Calu3 (cell line): ENCODE measurements at places on chromosomes 12 and 14. TPM values are rescaled to one million over a fixed set of nuclear protein-coding genes. Genes with fewer than 3 reads are reported as not detected.

DNA sequence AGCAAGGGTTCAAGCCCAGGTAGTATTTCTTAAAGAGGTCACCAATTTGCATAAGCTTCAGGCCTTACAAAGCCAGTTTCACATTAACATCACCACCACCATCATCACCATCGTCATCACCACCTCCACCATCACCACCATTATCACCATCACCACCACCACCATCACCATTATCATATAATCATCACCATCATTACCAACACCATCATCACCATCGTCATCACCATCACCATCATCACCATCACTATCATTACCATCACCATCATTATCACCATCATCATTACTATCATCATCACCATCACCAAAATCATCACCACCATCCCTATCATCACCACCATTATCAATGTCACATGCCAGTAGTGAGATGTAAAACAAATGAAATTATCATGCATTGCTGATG, 50.4 kb upstream of the RIMBP2 start:
- H3K4me3 ChIP-seq, result no peak overlapping the region
- DNase-seq, result no peak
- no peak overlapping the region for H3K27ac ChIP-seq

DNA sequence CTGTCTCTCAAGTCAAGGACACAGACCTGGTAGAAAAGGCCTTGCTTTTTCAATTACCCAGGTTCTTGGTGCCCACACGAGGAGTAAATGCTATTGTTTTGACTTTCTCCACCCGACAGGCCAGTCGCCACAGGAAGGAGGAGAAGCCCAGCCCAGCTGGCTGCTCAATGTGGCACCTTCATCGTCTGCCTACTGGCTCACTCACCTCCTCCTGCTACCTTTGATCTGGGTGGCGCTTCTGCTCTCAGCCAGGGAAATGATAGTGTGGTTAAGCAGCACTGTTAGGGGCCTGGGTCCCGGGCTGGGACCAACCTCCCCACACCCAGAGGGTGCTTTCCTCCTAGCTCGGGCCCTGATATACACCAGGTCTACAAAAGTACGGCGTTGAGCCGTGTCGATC, 75.0 kb upstream of the FZD10 start:
- no peaks in the 10 kb centered on the region for H3K4me1 ChIP-seq
- H3K27ac ChIP-seq, result no peak overlapping the region
- H3K36me3 ChIP-seq, result no peaks in the 10 kb centered on the region
- no peak overlapping the region for H3K4me3 ChIP-seq

DNA sequence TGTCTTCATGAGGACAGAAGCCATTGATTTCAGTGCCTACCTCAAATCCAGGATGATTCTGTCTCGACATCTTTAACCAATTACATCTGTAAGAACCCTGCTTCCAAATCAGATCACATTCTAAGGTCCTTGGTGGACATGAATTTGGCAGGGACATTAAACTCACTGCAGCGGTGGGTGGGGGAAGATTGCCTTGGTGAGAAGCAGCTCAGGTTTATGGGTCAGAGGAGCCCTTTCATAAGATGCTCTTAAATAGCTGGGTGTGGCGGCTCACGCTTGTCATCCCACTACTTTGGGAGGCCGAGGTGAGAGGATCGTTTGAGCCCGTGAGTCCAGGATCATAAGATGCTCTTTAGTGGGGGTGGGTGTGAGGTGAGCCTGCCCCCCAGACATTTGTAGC, 42.9 kb downstream of the ELK3 start:
- H3K27ac ChIP-seq, result no peak overlapping the region
- DNase-seq, result no peak
- peaks cover 9% of the 10 kb centered on the region for H3K4me1 ChIP-seq
- no peaks in the 10 kb centered on the region for H3K36me3 ChIP-seq
- no peak overlapping the region for H3K4me3 ChIP-seq
- H3K27me3 ChIP-seq, result no peaks in the 10 kb centered on the region

- DNase-seq, result no peak
- H3K4me3 ChIP-seq, result no peak overlapping the region
- peaks cover 13% of the 10 kb centered on the region for H3K4me1 ChIP-seq
- peaks cover 51% of the 10 kb centered on the region for H3K27me3 ChIP-seq
- H3K36me3 ChIP-seq, result no peaks in the 10 kb centered on the region
Observed at GRCh38 chr14:22452330-22452729, 136.7 kb downstream of the DAD1 start.

DNA sequence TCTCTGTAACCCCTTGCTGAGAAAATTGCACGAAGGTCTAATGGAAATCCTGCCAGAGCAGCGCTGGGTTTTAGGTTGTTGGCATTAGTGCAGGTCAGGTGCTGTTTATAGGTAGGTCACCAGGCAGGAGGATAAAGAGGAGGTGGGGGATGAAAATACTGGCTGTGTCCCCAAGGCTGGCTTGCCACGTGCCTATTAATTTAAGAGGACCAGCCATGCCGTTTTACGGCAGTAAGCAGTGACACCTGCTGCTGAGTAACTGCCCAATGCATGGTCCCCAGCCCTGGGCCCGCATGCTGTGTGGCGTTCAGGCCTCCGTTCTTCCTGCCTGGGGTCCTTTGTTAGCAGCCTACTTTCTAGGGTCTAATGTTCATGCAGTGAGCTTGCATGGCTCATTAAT, 67.2 kb downstream of the WDR20 start:
- no peak overlapping the region for H3K4me3 ChIP-seq
- H3K36me3 ChIP-seq, result peaks cover 32% of the 10 kb centered on the region
- DNase-seq, result no peak
- no peak overlapping the region for H3K27ac ChIP-seq

GRCh38 chr14:103630364-103631108, 1.5 kb downstream of the KLC1 start:
- no peak for DNase-seq
- peaks cover 14% of the 10 kb centered on the region for H3K4me1 ChIP-seq
- no peaks in the 10 kb centered on the region for H3K27me3 ChIP-seq
- H3K36me3 ChIP-seq, result peaks cover 46% of the 10 kb centered on the region
- peak overlapping the region; percentile 72 for H3K27ac ChIP-seq

DNA sequence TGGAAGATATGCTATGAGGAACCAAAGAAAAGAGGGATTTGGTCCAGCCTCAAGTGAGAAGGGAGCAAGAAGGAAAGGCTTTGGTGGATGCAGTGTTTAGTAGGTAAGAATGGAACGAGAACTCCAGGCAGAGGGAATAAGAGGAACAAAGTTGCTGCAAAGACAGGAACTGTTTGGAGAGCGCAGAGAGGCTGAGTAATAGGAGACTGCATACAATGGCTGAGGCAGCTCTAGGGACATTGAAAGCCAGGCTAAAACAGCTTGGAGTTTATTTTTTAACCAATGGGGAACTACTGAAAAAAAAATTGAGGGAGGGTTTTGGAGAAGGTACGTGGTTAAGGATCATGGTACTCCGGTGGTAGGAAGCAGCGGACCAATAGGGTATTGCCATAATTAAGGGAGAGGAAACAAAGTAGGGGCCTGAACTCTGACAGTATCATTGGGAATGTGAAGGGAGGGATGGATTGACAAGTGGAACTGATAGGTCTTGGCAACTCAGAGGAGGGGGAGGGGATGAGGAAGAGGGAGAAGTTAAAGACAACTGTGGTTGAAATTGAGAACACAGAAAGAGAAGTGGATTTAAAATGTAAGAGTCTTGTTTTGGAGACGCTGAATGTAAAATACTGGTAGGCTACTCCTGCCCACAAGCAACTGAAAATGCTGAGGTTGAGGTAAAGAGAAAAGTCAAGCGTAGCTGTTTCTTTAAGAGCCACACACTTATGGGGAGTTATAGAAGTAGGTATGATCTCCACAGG, 4.8 kb downstream of the ASCL4 start:
- DNase-seq, result no peak
- H3K4me3 ChIP-seq, result no peak overlapping the region
- peaks cover 64% of the 10 kb centered on the region for H3K27me3 ChIP-seq
- H3K27ac ChIP-seq, result no peak overlapping the region
- H3K4me1 ChIP-seq, result no peaks in the 10 kb centered on the region
- H3K36me3 ChIP-seq, result no peaks in the 10 kb centered on the region

DNA sequence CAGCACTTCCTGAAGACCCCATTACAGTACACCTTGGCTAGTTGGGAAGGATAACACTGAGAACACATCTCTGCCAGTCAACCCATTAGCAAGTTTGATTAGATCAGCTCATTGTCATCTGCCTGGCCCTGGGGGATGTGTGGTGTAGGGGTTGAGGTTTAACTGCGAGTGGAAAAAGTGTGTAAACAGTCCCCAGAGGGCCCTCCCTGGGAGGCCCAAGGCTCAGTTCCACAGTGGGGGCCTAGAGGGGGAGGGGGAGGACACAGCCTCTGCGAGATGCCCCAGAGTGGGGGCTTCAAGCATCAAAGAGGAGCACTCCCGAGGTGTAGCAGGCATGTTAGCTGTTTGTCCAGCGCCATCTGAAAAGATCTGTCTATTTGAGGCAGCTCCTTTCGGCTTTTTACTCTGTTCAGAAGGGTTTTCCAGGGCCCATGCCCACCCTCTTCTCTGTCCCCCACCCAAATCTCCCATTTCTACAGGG, 344 bp downstream of the LPAR5 start:
- DNase-seq, result no peak
- peaks cover 5% of the 10 kb centered on the region for H3K36me3 ChIP-seq
- H3K27ac ChIP-seq, result peak overlapping the region; percentile 42
- H3K4me1 ChIP-seq, result peaks cover 17% of the 10 kb centered on the region
- H3K27me3 ChIP-seq, result peaks cover 2% of the 10 kb centered on the region
- H3K4me3 ChIP-seq, result peak overlapping the region; percentile 76

DNA sequence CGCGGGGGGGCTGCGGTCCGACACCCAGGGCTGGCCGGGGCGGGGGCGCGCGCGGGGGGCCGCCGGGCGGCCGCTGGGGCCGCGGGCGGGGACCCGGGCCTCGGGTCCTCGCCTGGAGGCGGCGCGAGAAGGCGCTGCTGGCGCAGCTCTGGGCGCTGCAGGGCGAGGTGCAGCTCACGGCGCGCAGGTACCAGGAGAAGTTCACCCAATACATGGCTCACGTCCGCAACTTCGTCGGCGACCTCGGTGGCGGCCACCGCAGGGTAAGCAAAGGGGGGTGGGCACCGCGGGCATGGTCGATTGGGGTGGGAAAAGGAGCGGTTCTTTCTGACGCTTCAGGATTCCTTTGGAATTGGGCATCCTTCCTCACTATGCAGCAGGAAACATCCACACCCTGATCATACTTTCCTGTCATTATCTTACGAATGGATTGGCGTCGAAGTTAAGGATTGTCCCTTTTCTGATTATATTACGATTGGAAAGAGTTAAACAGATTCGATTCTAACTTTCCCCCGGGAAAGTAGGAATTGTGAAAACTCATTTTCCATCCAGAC, 798 bp downstream of the PDZRN4 start:
- DNase-seq, result peak; percentile 0
- H3K27ac ChIP-seq, result no peak overlapping the region
- H3K27me3 ChIP-seq, result peaks cover 15% of the 10 kb centered on the region

DNA sequence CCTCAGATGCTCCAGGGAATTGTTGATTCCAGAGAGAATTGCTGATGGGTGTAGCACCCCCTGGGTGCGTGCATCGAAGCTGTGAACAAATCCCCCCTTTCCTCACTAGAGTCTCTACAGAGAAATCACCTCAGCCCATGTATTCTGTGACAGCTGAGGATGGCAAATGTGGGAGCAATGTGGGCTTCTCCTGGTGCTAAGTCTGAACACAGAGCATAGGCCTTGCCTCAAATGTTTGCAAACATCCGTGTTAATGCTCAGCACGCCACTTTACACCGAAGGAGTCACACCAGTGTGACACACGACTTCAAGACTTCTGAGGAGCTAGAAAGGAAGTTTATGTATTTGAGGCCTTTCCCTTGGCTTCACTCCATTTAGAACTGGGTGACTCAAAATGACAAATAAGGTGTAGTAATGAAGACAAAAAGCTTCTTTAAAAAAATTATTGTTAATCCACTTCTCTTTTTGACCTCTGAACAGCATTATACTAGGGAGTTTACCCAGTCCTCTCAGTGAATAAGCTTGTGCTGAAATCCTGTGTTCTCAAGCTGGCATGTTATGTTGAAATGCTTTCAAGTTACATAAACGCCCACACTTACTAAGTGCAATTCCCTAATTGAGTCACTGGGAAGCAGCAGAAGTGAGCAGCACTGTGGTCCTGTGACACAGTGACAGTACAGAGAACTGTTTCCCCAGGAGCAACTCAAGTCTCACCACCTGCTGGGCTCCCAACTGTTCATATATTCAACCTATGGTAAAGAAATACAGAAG, 92.9 kb downstream of the FAR2 start:
- peak overlapping the region; percentile 36 for H3K4me3 ChIP-seq
- peaks cover 69% of the 10 kb centered on the region for H3K4me1 ChIP-seq
- no peaks in the 10 kb centered on the region for H3K27me3 ChIP-seq
- H3K27ac ChIP-seq, result peak overlapping the region; percentile 88
- DNase-seq, result peak; percentile 52

GRCh38 chr14:96299441-96299840, 43.4 kb downstream of the BDKRB1 start:
- H3K4me1 ChIP-seq, result no peaks in the 10 kb centered on the region
- DNase-seq, result no peak

NEMF gene
- total RNA-seq, result 76.3 and 77.7 TPM in 2 replicates

ACSM4 gene
- total RNA-seq, result not detected in 2 replicates

PTPN6 gene
- 42.4 and 46.3 TPM in 2 replicates for total RNA-seq

GSG1 gene
- 0.47 TPM in 1 of 2 replicates, not detected in the other for total RNA-seq
